ENCODE measurements at places on chromosomes 4 and X.

- no peak for DNase-seq
Observed at GRCh38 chrX:137654481-137654880, 88.6 kb downstream of the ZIC3 start.

DNA sequence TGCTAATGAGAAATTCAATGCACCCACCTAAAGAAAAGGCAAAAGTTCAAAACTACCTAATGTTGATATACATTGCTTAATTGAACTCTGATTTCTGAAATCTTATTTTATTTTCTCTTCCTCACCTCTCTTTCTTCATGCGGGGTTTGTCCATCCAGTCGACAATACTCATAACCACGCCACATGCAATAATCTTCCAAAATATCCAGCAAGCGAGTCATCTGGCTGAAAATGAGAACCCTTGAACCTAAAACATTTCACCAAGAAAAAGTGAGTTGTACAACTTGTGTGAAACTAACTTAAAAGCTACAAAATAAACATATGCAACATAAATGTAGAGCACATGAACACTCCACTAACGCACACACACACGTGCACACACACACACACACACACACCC, 26.7 kb downstream of the SMARCA1 start:
- no peak for DNase-seq

- DNase-seq, result no peak
Observed at GRCh38 chr4:88609387-88609786, 17.1 kb downstream of the HERC3 start.

- DNase-seq, result no peak
Observed at GRCh38 chr4:16278178-16278577, 51.9 kb upstream of the TAPT1 start.

GRCh38 chr4:6271701-6272465, 2.2 kb downstream of the WFS1 start:
- no peak for DNase-seq

GRCh38 chr4:22202975-22203710, 254.6 kb upstream of the KCNIP4 start:
- no peak for DNase-seq

- DNase-seq, result no peak
Observed at GRCh38 chrX:39396358-39396995, 595.2 kb downstream of the MID1IP1 start.

- DNase-seq, result no peak
Observed at GRCh38 chr4:123825596-123826291, 429.1 kb downstream of the SPRY1 start.

DNA sequence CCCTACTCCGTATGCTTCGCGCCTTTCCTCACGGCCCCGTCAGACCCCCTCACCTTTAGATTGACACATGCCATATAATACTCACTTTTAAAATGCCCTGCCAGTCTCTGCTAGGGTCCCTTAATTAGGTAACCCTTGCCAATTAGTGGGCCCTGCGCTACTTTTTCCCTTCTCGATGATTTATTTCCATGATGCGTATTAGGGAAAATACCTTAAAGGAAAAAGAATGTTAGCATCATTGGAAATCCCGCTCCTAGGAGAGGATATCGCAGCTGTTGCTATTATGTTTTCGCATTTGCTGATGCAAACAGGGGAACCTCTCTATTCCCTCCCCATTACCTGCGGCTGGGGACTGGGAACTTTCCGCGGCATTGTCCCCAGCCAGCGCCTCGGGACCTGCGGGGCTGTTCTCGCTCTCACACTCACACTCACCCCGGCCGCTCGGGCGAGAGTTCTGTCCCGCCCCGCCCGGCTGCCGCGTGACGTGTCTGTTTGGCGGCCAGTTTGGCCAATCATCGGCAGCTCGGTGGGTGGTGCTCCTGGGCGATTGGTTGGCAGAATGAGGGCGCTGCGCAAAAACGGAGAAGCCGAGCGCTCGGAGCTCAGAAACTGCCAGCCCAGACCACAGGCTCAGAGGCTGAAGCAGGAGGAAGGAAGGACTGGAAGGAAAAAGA, at the start of gene PCDH10:
PCDH10 (plus strand) TSS at position 605 of the 674 bp plus-strand sequence. CDS start 847 bp downstream, outside the sequence.
- DNase-seq, result peak; percentile 77

DNA sequence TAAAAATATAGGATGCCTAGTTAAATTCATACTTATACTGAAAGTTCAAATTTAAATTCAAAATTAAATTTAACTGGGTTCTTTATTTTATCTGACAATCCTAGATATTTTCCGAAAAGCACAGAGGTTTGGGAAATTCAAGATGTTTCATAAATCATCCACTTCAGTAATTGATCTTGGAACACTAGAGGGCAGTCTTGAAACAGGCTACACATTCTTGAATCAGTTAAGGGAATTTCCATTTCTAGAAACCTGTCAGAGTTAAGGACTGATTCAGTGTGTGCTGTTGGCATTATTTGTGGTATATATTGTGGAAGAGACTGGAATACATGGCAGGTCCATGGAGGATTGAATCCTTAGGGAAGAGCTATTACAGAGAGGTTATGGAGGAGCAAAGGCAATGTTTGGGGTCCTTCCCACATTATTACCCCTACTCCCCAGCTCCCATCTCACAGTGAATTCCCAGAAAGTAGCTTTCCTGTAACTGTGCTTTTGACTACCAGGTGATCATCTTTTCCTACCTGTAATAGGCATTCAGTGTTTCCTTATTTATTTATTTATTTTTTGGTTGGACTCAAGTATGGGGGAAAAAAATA, 92.9 kb downstream of the EGF start:
- DNase-seq, result peak; percentile 52

Measured in COR-L47 (cell line).